ENCODE measurements at places on chromosomes 3 and 15.

DNA sequence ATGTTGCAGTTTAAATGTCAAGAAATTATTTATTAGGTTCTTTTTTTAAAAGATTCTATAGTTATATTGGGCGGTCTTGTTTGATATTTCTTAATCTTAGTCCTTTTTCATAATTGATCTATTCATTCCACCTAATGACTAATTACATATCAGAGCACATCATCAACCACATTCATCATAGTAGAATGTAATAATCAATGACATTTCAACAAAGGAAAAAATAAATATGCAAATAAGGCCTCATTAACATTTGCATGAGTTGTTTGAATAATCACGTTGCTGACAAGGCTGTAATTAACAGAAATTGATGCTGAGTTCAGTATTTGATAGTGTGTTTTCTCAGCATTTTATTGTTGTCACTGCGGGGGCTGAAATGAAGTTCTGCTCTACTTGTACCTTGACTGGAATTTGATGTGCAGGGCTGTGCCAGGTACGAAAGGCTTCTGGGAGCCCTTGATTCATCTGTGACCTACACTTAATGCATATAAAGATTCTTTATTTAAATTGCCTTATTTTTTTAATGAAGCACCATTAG is 215.7 kb downstream of the TCF12 start:
- DNase-seq = no peak

GRCh38 chr15:66580643-66581042 is 14.8 kb upstream of the LCTL start:
- no peak for DNase-seq

GRCh38 chr15:75831806-75832102 is 11.5 kb upstream of the UBE2Q2 start:
- no peak for DNase-seq

DNA sequence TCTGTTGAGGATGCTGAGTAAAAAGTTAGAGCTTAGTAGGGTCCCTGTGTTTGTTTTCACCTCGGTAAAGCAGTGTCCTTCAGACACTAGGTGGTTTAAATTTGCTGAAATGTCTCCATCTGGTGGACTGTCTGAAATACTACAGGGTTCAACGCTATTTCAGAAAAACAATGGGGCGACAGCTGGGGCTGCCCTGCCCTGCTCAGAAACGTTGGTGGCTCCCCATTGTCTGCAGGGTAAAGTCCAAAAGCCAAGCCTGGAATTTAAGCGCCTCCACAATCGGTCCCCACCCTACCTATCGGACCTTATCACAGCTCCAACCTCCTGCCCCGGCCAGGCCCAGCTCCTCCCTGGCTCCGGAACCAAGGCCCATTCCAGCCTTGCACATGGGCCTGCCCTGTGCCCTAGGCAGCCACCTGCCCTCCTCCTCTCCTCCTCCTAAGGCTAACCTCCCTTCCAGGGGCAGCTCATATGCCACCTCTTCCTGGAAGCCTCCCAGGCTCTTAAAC is 4.3 kb upstream of the TSEN2 start:
- peak; percentile 49 for DNase-seq

DNA sequence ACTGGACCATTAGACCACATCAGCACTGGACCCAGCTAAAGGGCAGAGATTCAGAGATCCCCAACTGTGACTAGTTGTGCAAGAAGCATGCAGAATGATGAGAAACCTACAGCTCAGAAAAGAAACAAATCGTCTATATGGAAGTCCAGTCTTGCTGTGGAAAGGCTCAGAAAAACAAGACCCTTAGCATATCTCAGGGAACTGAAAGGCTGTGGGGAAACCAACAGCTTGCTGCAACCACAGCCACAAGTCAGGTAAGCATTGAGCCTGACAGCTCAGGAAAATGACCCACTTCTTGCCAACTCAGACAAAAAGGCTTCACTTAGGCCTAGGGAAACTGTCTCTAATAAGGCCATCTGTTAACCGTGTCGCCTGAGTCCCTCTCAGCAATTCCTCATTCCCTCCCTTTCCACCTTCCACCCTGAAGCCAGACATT is 145.6 kb downstream of the LSAMP start:
- DNase-seq = no peak

DNA sequence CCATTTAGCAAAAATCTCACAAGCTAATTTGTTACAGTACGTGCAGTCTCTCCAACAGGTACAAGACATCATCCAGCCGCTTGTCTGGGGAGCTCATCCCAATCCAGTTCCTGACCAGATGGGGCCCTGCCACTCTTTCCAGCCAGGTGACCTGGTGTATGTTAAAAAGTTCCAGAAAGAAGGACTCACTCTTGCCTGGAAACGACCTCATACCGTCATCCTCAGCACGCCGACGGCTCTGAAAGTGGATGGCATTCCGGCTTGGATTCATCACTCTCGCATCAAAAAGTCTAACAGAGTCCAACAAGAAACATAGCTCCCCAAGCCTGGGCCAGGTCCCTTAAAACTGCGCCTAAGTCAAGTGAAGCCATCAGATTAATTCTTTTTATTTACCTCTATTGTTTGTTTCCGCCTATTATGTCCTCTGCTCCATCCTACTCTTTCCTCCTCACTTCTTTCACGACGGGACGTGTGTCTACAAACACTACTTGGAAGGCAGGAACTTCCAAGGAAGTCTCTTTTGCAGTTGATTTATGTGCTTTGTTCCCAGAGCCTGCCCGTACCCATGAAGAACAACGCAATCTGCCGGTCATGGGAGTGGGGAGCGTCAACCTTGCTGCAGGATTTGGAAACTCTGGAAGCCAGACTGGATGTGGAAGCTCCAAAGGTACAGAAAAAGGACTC is 37.5 kb downstream of the ZBTB11 start:
- DNase-seq = no peak

GRCh38 chr3:46094506-46094905 is 67.2 kb upstream of the XCR1 start:
- no peak for DNase-seq

- no peak for DNase-seq
Measured at GRCh38 chr3:1870738-1871137, 227.9 kb upstream of the CNTN4 start.

GRCh38 chr15:34023907-34024306 is 15.1 kb downstream of the AVEN start:
- DNase-seq = no peak

- no peak for DNase-seq
Measured at GRCh38 chr3:122758877-122759560, 34.6 kb downstream of the HSPBAP1 start.

DNA sequence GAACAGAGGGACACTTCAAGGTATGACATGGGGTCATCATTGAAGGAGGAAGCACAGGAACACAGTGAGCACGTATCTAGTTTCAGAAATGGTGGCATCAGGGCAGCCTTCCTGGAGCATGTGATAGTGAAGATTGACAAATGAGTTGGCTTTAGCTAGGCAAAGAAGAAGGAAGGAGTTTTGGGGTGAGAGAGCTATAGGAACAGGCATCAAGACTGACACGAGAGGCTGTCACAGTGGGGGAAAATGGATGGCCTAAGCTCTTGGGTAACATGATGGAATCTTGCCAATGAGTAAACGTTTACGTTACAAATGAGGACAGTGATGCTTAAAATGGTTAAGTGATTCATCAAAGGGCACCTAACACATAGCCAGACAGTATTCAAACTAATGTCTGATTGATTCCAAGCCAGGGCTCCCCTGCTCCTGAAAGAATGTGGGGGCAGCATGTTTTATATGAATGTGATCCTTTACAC is 23.1 kb upstream of the GPR171 start:
- peak; percentile 72 for DNase-seq

GRCh38 chr3:143358793-143359491 is 239.4 kb downstream of the CHST2 start:
- no peak for DNase-seq
